ENCODE measurements at places on chromosomes 5 and 9.
A peak's percentile ranks its signal among the peaks of the same experiment; 100 is the strongest.

- DNase-seq = no peak
Measured at GRCh38 chr9:137755261-137755927, 122.2 kb upstream of the CACNA1B start.

GRCh38 chr5:96687812-96688453, 25.8 kb downstream of the CAST start:
- peak; percentile 61 for DNase-seq

GRCh38 chr5:54821445-54822323, 163.7 kb downstream of the ESM1 start:
- DNase-seq = no peak

DNA sequence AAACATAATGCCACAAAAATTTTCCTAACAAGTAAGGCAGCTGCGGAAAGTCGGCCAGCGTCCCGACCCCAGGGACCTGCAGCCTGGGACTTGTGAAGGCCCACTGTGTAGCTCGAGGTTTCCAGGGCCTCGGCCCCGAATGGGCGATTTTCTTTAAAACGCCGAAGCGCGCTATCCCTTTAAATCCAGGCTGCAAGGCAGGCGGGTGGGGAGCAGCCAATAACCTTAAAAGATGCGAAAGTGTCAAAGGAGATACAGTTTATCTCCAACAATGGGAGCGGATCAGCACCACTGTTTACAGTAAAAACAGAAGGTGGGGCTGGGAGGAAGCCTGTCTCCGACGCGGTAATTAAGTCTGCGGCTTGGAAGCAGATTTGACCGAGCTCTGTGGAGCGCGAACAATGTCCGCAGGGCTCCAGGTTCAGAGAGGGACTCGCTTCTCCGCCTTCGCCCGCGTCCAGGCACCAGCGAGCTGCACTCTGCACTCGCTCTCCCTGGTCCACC, 1.7 kb upstream of the ZSWIM6 start:
- DNase-seq = peak; percentile 46

DNA sequence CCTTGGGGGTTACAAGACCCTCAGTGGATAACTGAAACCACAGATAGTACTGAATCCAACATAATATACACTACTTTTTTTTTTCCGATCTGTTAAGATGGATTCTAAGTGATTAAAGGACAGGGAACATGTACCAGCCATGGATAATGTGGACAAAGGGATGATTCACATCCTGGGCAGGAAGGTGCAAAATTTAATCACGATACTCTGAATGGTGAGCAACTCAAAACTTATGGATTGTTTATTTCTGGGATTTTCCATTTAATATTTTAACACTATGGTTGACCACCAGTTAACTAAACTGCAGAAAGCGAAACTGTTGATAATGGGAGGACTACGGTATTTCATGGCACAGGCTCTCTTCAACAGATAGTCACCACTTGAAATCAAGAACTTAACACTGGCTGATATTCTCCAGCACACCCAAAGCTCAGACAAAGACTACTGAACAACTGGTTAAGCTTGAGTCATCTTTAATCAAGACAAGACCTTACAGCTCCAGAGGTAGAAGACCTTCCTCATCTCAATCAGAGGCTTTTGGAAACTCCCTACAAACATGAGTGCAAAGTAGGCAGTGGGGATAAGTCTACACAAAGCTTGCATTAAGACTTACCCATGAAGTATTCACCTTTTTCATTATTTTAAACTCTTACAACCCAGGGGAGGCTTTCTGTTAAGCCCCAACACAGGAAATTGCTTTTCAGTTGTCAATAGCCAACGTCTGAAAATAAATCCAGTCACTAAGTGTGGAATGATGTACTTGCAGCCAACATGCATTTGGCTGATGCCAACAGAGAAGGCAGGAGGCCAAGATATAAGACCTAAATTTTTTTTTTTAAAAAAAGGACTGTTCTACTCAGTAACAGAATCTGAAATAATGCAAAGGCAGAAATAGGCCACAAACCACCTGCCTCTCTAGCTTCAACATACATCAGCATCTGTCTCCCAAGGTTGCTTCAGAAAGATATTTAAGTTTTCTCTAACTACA, 78.7 kb downstream of the ELAVL2 start:
- DNase-seq = no peak

DNA sequence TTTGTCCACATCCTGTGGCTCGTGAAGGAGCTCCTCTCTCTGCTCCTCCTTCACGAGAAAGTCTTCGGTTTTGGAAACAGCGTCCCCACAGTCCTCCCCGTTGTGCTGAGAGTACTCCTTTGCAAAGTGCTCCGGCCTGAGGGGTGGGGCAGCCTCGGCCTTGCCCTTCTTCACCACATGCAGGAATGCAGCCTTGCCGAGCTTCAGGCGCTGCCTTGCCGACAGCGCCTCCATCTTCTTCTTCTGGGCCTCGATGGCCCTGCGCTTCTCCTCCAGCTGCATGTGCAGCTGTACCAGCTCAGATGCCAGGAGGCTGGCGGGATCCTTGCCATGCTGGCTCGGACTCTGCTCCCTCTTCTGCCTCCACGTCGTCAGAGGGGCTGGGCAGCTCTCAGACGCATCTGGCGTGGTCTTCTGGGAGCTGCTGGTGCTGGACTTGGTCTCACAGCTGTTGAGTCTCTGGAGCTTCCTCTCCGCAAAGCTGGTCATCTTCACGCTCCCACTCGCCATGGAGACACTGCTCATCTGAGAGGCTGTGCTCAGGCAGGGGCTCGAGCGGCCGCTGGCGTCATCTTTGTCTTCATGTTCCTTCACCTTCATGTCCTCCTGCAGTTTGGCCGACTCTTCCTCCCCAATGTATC, 85.5 kb downstream of the CAMSAP1 start:
- no peak for DNase-seq

DNA sequence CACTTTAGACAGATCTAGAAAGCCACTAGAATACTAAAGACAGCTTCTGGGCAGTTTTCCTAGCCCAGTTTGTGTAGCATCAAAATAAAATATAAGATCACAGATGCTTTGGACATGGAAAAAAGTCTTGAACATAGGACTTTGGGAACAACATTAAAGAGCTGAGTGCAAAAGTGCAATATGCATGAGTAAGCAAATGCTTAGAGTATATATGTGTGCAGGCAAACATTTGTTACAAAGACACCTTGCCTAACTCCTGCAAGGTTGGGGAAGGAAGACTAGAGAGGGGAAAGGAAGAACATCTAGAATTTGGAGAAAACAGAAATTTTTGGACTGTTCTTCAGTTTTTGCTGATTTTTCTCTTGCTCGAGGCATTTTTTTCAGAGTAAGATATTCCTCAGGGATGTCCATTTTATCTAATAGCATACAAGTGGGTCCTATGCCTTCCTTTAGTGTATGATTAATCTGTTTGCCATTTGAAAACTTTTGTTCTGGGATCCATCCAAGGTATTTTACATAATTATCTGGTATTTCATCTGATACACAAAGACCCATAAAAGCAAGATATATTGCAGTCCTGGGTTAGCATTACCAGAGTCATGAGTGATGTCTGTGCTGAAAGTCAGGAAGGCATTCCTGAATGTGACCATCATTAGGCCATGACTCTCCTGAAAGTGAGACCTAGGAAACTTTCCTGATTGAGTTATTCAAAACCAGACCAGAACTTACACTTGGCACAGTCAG, 142.0 kb upstream of the RGMB start:
- no peak for DNase-seq

DNA sequence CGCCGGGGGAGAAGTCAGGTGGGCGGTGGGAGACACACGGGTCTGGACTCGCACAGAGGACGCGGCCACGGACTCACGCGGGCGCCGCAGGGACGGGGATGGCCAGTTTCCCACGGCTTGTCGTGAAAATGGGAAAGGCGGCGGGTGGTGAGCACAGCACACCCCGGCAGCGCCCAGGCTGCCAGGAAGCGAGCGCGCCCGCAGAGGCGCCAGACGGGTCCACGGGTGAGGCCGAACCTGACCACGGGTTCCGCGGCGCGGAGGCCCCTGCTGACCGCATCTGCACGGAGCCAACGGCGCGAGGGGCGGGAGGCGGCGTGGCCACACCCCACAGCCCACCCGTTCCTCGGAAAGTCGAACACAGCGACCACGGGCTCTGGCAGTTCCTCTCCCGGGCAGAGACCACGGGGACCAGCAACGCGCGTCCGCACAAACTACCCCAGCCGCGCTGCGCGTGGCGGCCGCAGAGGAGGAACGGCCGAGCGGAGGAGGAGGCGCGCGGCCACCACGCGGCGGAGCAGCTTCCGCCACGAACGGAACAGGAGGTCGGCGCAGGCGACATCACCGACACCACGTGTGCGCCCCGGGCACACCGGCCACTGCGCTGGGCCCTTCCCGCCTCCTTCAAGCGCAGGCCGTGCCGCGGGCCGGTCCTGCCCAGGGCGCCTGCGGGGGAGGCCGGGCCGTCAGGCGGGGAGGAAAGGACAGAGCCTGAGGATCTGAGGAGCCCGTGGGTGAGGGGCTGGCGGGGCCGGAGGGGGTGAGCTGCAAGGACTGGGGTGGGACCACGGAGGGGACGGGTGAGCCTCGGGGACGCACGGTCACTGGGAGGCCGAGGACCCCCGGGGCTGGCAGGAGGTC, 5.6 kb downstream of the EXD3 start:
- no peak for DNase-seq

DNA sequence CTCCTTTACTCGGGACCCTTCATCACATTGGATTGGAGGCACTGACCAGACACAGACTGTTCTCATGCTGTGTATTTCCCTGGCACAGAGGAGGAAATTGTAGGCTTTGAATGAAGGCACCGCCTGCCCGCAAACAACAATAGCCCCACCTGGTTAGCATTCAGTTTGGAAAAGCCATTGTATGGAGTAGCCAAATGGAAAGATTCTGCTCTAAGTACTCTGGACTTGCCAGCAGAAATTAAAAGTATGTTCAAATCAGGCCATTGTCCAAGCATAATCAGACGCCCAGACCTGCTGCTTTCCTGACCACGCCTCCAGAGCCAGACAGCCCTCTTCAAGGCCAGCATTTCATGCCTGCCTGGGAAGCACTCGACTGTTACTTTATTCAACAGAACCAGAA, 8.0 kb upstream of the SEMA4D start:
- DNase-seq = no peak

DNA sequence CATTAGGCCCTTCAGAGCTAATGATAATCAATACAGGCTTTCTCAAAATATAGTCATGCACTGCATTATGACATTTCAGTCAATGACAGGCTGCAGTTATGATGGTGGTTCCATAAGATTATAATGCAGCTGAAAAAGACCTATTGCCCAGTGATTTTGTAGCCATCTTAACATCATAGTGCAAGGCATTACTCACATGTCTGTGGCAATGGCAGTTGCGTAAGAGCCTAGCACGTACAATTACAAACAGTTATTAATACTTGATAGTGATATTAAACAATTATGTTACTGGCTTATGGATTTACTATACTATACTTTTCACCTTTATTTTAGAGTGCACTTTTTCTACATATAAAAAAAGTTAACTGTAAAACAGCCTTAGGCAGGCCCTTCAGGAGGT, 214.8 kb downstream of the ISL1 start:
- peak; percentile 9 for DNase-seq

- no peak for DNase-seq
Measured at GRCh38 chr5:177357459-177358351, at the start of gene RGS14. RGS14 (plus strand) TSS chr5:177357924; CDS start chr5:177358025, 101 bp downstream.

- DNase-seq = no peak
Measured at GRCh38 chr5:33933723-33934169, 2.4 kb upstream of the RXFP3 start.
